ENCODE measurements at places on chromosomes 4 and X.
A peak's percentile ranks its signal among the peaks of the same experiment; 100 is the strongest.

DNA sequence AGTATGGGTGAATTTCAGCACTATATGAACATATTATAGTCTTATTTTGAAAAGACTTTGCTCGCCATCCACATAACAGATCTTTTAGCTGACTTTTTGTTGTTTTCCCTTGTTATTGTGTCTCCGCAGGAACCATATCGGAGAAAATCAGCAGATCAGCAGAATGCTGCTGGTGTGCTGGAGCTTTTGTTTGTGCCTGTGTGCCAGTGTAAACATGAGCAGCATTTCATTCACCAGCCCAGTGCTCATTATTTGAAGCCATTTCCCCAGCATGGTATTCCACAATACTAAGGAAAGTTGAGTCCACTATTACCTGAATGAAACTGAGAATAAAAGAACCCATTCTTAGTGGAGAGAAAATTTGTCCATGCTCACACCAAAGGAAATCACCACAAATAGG lies 261.8 kb upstream of the ARX start:
- peak; percentile 60 for DNase-seq

DNA sequence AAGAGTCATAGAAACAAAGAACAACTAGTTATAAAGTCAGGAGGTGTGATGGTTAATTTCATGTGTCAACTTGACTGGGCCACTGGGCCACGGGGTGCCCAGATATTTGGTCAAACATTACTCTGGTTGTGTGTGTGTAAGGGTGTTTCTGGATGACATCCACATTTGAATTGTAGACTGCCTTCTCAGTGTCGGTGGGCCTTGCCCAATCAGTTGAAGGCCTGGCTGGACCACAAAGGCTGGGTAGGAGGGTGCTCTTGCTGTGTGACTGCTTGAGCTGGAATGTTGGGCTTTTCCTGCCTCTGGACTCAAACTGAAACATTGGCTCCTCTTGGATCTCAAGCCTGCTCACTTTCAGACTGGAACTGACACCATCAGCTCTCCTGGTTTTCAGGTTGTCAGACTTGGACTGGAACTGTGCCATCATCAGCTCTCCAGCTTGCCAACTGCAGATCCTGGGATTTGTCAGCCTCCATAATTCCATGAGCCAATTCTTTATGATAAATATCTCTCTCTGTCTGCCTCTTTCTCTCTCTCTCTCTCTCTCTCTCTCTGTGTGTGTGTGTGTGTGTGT lies 41.4 kb downstream of the CLDN34 start:
- DNase-seq = no peak

DNA sequence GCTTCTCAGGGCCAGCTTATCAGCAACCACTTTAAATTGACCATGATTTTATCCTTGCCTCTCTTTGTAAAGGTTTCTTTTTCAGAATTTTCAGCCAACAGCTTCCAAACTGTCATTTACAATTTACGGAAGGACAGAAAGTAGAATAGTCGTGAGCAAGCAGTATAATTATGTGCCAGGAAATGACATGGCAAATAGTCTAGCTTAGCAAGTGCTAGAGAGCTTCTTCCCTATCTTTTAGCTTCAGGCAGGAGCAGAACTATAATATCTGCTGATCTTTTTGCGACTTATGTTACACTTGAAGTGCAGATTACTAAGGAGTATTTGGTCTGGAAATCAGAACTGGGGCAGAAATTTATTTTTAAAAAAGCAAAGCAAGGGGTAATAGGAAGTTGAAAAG lies 123.0 kb upstream of the AP1S2 start:
- DNase-seq = no peak

GRCh38 chr4:40301603-40302002 lies 33.5 kb upstream of the CHRNA9 start:
- no peak for DNase-seq

GRCh38 chrX:2474963-2475726 lies 25.6 kb downstream of the DHRSX start:
- DNase-seq = no peak

GRCh38 chrX:126658447-126658846 lies 105.8 kb upstream of the DCAF12L1 start:
- DNase-seq = no peak

- no peak for DNase-seq
Observed at GRCh38 chr4:132333724-132334047, 815.4 kb upstream of the PCDH10 start.

- DNase-seq = peak; percentile 2
Observed at GRCh38 chrX:57367649-57368048, 81.1 kb downstream of the FAAH2 start.

GRCh38 chrX:12974305-12974795 lies 560 bp upstream of the TMSB4X start:
- no peak for DNase-seq

GRCh38 chr4:7741946-7742806 lies 197.5 kb downstream of the AFAP1 start:
- no peak for DNase-seq

- no peak for DNase-seq
Observed at GRCh38 chrX:45761920-45762319, 561.2 kb upstream of the DIPK2B start.

Data from NCI-H2081 (cell line).